ENCODE measurements at places on chromosomes 1 and 21. TPM values are rescaled to one million over a fixed set of nuclear protein-coding genes. Genes with fewer than 3 reads are reported as not detected.

GRCh38 chr1:230278376-230278775 lies 147.8 kb downstream of the PGBD5 start:
- H3K4me1 ChIP-seq = no peaks in the 10 kb centered on the region
- H3K4me3 ChIP-seq = no peak overlapping the region
- H3K36me3 ChIP-seq = no peaks in the 10 kb centered on the region

GRCh38 chr1:98705591-98705990 lies 44.1 kb downstream of the SNX7 start:
- no peak overlapping the region for H3K27ac ChIP-seq
- H3K36me3 ChIP-seq = peaks cover 9% of the 10 kb centered on the region
- no peaks in the 10 kb centered on the region for H3K27me3 ChIP-seq
- H3K4me3 ChIP-seq = no peak overlapping the region
- DNase-seq = no peak

GRCh38 chr1:107900090-107900945 lies 64.7 kb downstream of the VAV3 start:
- no peaks in the 10 kb centered on the region for H3K36me3 ChIP-seq
- H3K4me3 ChIP-seq = no peak overlapping the region
- no peaks in the 10 kb centered on the region for H3K4me1 ChIP-seq
- no peak for DNase-seq
- H3K27me3 ChIP-seq = peaks cover 2% of the 10 kb centered on the region
- H3K27ac ChIP-seq = no peak overlapping the region

The OR14K1 gene
- not detected for total RNA-seq

Data from HFFc6 (cell line).